ENCODE measurements at places on chromosomes 13 and 19.
A peak's percentile ranks its signal among the peaks of the same experiment; 100 is the strongest.

- DNase-seq: no peak
These were observed 78.6 kb downstream of the SLC7A1 start for GRCh38 chr13:29516880-29517279.

- DNase-seq: no peak
These were observed 69.2 kb upstream of the KCTD15 start for GRCh38 chr19:33727331-33727998.

GRCh38 chr19:49889038-49889686 lies 7.5 kb downstream of the IL4I1 start:
- no peak for DNase-seq

DNA sequence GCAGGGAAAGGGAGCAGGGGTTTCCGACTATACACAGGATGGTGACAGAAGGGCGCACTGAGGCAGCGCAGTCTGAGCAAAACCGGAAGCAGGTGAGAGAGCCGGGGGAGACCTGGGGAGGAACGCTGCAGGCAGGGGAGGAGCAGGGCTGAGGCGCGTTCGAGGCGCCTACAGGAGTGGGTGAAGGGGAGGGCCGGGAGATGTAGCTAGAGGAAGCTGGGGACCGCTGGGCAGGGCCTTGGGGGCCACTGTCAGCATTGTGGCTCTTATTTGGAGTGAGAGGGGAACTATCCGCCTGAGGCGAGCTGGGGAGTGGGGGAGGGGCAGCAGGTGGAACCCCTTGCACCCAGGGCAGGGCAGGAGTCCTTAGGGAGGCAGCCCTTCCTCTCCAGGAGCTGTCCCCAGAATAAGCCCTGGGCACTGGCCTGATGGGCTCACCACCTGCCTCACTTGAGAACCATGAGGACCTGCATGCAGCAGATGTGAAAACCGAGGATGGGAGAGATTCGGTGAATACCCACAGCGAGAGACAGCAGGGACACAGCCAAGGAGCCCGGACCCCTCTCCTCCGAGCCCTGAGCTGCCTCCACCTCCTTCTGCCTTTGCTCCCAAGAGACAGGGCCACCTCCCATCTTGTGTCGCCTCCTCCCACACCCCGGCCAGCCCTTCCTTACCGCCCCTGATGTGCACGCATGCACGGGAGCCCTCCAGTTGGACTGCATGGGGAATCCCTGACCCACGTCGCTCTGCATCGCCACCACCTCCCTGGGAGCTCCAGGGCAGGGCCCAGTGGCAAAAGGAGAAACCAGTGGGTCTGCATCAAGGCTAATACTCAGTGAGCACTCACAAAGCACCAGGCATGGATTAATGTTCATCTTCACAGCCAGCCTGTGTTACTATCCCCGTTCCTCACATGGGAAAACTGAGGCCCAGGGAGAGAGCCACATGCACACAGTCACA lies 10.3 kb downstream of the AKT2 start:
- peak; percentile 47 for DNase-seq

GRCh38 chr13:28657784-28658538 lies 969 bp upstream of the POMP start:
- DNase-seq: no peak

DNA sequence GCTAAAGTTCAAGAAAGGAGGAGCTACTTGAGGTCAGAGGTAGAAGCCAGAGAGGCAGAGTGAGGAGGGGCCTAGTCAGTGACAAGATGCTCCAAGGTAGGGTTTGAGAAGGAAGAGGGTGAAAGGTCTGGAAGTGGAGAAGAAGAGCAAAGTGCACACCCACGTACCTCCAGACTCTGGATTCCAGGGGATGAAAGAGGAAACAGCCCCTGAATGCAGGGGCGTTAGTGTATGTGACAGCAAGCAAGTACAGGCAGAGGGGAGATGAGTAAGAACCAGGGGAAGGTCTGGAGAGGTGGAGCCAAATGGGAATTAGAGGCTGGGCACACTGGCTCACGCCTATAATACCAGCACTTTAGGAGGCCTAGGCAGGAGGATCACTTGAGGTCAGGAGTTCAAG lies 8.7 kb downstream of the RPS28 start:
- no peak for DNase-seq

DNA sequence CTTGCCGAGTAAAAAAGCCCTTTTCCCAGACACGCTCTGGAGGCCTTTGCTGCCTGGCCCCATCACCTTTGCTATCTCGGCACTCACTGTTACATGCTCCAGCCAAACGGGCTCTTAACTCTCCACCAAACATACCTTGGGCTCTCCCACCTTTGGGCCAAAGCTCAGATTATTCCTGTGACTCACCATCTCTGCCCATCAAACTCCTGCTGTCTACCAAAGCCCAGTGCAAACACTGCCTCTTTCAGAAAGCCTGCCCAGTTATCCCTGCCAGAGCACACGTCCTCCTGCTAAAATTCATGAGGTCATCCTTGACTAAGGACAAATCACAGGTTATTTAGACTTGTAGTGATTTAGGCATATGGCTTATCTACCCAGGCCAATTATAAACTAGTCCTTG lies 48.1 kb upstream of the SERPINE3 start:
- DNase-seq: no peak

DNA sequence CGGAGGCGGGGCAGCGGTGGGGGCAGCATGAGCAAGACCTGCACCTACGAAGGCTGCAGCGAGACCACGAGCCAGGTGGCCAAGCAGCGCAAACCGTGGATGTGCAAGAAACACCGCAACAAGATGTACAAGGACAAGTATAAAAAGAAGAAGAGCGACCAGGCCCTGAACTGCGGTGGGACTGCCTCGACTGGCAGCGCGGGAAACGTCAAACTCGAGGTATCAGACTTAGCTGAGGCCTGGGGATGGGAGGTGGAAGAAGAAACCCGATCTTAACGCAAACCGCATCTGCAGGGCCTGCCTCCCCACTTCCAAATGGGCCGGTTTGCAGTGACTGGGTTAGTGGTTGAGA lies 693 bp downstream of the RFXAP start:
- no peak for DNase-seq

DNA sequence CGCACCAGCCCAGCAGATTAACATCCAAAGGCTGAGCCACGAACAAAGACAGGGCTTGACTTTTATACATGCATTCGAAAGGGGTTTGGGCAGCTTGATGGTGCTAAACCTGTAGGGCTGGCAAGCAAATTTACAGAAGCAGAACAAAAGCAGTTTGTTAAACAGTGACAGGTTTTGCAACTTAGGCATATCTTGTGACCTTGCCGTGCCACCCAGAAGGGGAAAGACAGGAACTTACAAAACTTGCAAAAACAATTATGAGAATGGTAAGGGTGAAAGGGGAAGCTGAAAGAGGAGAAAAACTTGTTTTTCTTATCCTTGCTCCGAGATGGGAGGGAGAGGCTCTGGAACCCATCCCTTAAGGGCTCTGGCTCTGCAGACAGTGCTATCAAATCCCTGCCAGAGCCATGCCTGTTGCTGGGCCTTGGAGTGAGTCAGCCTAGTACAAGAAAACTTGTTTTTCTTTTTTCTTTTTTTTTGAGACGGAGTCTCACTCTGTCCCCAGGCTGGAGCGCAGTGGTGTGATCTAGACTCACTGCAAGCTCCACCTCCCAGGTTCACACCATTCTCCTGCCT lies 1325.2 kb upstream of the PRR20A start:
- DNase-seq: no peak

- DNase-seq: no peak
These were observed 98.1 kb downstream of the KCTD15 start for GRCh38 chr19:33894787-33895186.

DNA sequence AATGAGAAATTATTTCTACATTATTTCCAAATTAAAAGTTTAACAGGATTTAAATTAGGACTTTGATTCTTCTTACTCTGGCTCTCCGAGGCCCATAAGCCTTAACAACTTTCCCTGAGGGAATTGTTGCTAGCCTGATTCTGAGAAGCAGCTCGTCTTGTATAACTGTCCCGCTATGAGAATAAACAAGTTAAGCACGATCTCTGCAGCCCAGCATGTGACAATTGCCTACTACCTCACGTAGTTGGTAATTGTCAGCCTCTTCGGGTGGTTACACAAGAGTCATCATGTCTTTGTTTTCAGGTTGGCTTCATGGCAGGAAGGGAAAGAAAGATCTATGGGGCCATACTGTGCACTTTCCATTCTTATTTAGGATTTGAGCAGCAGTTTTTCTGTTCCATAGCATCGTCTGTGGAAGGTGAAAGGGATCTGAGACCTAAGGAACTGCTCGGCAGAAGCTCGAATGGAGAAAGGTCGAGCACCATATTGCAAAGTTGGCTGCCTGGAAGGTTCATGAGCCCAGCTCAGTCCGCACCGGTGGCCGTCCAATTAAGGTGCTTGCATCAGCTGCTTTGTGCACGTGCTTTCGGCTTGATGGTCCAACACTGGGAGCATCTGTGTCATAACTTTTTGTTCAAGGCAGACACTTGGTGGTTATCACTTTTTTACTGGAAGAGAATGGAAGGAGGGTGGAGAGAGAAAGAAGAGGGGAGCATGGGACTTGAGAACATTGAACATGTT lies 1.8 kb upstream of the STARD13 start:
- DNase-seq: no peak

DNA sequence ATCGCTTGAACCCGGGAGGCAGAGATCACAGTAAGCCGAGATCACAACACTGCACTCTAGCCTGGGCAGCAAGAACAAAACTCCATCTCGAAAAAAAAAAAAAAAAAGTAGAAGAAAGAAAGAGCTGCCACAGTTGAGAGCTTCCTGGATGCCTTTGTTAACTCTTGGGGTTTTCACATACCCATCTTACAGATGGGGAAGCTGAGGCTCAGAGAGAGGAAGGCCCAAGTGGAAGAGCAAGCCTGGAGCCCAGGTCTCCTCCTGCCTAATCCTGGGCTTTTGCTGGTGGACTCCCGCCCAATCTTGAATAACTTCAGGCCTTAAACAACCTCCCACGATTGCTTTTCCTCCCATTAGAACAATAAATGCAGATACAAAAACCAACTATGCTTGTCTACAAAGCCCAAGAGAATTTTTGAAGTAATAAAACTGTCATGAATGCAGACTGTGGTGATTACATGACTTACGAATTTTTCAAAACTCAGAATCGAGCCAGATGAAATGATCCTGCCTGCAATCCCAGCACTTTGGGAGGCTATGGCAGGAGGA lies 41.7 kb downstream of the LTBP4 start:
- DNase-seq: no peak

- DNase-seq: no peak
These were observed 9.3 kb upstream of the ZNF554 start for GRCh38 chr19:2810141-2811091.

DNA sequence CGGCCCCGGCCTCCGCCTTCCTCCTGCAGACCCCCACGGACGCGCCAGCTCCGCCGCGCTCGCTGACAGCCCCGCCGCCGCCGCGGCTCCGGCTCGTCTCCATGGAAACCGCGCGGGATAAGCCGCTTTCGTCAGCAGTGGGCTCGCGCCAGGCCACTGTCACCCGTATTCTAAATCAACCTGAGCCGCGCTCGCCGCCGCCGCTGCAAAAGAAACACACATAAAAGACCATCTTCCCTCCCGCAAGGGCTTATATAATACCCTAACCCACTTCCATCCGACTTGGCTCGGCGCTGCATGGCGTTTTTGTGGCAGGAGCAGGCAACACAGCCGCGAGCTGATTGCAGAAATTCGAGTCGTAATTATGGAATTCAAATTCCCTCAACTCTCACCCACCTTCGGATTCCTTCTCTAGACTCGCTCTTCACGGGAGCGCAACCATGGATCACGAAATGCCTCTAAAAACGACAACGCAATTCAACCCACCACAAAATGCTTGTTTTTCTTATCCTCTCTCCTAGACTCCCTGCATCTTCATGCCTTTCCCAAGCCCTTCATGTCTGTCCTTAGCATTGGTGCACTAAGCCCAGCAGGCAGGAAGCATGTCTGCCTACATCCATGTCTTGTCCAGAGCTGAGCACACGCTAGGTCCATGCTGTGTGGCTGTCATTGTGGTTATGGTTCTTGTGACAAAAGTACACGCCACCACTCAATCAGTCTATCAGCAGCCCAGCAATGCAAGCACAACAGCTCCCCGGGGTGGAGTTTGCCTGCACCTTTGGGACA lies at the start of gene AMER2:
Gene AMER2, minus strand, starts transcription at position 772 of the 786 bp plus-strand sequence. Its CDS starts 669 bp downstream, at position 103.
- peak; percentile 16 for DNase-seq

- no peak for DNase-seq
These were observed 24.5 kb downstream of the ATP4B start for GRCh38 chr13:113633485-113633873.

GRCh38 chr19:15378534-15379082 lies 979 bp downstream of the AKAP8 start:
- peak; percentile 55 for DNase-seq

- no peak for DNase-seq
These were observed 227.7 kb downstream of the B3GLCT start for GRCh38 chr13:31427151-31428100.
